Hepatic stellate cell (primary cell): ENCODE measurements at places on chromosomes 1 and 21.
A peak's percentile ranks its signal among the peaks of the same experiment; 100 is the strongest.

- DNase-seq, result no peak
Observed at GRCh38 chr1:64986903-64987871, 20.8 kb upstream of the JAK1 start.

DNA sequence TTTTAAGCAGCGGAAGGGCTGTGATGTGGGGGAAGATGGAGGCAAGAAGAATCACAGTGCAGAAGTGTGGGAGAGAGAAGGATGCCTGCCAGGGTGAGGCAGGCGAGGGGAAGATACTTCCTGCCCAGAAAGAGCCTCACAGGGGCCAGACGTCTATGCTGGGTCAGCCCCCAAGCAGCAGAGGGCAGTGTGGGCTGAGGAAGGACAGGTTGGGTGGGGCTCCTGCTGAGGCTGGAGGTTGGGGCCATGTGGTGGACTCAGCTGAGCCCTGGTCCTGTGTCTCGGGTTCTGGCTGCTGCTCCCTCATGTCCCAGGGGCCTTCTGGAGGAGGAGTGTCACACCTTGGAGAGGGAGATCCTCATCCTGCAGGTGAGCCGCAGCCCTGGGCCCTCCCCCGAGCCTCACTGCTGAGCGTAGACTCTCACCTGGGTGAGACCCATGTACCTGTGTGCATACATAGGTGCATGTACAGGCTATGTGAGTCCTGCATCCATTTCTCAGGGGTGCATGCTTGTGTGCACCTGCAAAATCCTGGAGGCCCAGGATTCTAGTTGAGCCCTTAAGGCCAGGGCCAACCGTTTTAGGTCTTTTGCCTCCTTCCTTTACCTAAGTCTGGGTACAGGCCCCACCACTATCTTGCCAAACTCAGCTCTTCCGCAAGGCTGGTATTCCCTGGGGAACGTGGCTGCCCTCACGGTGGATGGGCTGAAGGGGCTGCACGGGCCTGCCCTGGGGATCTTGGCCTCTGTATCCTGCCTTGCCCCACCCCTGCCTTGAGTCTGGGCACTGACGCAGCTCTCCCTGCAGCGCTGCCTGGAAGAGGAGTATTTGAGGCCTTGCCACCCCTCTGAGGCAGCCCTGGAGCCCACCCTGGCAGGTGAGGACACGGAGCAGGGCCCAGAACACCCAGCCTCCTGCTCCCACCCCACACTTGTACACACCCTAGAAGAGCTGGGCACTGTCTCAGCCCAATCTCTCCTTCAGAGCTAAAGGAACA is 3.7 kb downstream of the CCDC24 start:
- peak; percentile 52 for DNase-seq

DNA sequence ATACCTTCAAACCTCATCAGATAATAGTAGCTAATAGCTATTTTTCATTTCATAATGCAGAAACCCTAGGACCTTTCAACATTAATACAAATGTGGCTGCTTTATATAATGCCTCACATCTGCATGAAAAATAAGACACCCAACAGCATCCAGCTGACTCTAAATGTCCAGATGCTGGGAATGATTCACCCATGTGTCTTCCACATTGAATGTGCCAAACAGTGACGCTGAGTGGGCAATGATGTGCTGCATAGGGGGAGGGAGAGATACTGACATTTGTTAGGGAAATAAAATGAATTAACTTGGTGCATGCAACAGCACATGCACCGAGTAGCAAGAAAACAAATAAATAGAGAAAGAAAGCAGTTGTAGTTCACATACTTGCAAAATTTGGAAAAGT is 199.3 kb downstream of the DSCAM start:
- no peak for DNase-seq

DNA sequence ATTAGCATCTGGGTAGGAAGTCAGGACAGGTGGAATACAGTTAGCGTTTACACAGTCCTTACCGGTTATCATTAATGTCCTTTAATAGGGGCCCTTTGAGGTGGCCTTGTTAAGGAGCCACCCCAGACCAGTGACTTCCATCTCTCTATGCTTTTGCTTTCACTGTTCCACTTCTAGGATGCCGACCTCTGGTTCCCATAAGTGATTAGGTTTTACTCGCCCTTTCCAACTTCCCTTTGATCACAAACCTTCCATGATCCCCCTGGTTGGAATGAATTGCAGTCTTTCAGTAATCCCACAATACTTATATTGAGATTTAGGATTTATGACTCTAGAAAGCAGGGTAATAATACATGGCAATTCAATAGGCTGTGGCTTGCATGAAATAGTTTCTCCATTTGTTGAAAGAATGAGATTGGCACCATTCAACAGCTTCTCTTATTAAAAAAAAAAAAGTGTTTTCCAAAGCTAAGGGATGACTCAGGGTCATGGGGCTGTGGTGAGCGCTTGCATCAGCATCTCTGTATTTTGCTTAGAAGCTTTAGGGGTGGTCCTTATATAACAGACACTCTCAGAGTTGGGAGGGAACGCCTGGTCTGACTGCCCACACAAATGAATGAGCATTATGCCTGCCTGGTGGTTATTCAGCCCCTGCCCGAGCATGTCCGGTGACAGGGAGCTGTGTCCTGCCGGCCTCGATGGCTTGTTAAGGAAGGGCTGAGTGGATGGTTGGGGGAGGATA is 110.5 kb downstream of the CNIH3 start:
- peak; percentile 80 for DNase-seq

DNA sequence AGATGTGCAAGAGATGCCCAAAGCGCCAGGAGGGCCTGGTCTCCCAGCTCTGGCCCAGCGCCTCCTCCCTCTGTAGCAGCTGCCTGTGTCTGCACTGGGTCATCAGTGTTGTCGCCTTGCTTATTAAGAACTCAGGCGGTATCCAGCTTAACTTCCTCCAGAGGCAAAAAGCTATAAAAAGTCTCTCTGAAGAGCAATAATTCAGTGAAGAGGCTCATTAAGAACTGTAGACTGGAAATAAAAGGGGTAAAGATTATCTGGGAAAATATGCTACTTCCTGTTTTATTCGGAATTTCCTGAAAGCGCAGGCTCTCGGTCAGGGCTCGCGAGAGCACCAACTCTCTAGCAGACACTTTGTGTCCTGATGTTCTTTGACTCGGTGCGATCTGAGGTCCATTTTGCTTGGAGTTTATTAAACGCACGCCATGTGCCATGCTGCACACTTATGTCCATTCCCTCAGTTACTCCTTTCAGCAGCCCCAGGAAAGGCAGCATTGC is 70.4 kb downstream of the MRPS6 start:
- DNase-seq, result no peak

DNA sequence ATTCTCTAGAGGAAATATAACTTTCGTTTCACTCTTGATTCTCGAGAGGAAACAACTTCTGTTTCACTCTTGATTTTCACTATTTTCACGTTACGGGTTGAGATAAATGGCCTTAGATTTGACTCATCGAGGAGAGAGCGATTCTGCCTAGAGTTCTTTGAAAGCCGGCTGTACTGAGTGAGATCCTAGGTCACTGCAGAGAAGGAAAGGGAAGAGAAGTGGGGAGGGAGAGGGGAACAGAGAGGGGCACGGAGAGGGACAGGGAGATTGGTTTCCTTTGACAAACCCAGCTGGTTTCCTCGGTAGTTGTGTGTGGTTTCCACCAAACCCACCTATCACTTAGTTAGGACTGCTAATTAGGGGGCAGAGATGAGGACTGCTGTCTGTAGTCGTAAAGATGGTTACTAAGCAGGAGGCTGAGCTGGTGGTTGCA is 21.6 kb upstream of the GPR137B start:
- DNase-seq, result no peak

- no peak for DNase-seq
Observed at GRCh38 chr1:47561523-47562007, 123.7 kb downstream of the FOXD2 start.

- DNase-seq, result no peak
Observed at GRCh38 chr1:9240914-9241820, 6.6 kb downstream of the H6PD start.

DNA sequence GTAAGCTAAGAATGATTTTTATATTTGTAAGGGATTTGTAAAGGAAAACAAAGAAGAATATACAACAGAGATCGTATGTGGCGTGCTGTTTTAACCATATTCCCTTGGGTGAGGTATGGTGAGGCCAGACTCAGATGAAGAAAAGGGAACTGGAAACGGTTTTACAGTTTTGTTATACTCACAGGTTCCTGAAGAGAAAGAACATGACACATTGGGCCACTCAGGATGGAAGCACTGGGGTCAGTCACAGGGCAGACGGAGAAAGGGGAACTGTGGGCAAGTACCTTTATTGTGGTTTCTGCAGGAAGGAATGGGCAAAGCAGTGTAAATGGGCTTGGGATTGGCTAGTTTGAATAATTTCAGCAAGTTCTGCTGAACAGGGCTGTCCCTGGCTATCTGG is 177.4 kb downstream of the LBR start:
- no peak for DNase-seq

DNA sequence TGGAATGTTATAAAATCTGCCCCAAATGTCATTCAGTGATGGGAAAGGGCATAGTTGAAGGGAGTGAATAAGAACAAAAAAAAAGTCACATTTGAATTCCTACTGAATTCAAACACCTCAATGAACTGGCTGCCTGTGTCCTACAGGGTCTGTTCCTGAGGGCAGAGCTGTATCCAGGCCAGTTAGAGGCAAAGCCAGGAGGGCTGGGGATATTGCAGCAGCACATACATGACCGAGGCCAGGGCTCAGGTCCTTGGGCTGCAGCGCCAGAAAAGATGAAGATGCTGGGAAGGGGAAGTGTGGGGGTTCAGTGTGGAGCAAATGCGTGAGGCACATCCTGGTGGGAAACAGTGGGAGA is 449.2 kb downstream of the SIPA1L2 start:
- DNase-seq, result no peak

GRCh38 chr1:160579216-160579701 is at the start of gene CD84:
Gene CD84 (minus strand): TSS chr1:160579496. CDS start chr1:160579437, 59 bp downstream.
- no peak for DNase-seq

DNA sequence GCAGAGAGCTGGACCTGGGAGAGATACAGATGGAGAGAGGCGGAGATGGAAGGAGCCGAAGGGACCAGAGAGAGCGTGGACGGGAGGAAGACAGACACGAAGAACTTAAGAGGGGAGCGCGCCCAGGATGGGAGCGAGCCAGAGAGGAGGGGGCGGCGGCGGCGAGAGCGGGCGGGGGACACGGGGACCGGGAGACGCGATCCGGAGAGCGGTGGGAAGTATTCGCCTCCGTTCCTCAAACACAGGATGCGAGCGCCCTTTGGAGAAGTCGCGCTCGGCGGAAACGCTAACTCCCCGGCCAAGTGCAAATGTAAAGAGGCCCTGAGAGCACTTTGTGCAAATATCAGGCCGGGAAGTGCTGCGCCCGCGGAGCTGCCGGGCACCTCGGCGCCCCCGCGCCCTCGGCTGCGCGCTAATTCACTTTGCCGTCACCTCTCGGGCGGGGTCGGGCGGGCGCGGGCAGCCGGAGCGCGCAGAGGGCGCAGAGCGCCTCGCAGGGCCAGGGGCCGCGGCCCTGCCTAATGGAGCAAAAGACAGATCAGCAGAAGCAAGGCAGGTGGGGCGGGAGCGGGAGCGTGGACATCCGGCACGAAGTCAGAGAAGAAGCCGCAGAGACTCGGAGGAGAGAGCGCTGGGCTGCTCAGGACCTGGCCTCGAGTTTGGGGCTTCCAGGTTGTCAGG is 281.2 kb downstream of the RRAGC start:
- no peak for DNase-seq

DNA sequence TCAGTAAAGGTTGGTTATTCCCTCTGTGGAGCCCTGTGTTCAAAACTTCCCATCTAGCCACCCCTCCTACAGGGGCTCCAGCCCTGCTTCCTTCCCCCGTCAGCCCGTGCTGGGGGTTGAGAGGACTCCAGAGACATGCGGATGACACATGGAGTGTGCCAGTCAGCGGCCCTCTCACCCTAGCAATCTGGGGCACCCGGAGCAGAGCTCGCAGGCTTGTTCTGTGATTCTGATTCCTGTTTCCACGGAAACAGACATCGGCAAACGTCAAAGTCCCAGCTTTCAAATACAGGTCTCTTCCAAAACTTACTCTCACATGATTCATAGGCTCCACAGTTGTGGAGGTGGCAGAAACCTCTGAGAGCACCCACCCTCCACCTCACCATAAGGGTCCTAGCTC is 9.8 kb upstream of the SSBP3 start:
- no peak for DNase-seq

- no peak for DNase-seq
Observed at GRCh38 chr21:33198346-33199099, 31.2 kb upstream of the IFNAR2 start.

DNA sequence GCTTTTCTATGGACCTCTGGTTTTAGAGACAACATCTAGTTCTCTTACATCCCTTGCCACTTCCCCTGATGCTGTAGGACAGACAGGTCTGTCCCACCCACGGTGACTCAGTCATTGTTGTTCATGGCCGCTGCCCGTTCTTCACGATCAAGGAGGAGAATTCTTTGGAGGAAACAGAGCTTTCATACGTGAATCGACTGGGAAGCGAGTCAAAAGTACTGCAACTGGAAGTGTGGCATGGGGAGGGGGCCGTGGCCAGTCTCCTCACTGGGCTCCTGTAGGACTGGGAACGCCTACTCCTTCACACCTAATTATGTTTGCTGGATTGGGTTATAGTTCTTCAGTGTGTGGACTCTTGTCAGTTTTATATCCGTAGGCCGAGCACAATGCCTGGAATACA is 4.4 kb upstream of the SLC37A1 start:
- DNase-seq, result no peak

- DNase-seq, result no peak
Observed at GRCh38 chr1:37720231-37721130, 28.2 kb downstream of the CDCA8 start.

DNA sequence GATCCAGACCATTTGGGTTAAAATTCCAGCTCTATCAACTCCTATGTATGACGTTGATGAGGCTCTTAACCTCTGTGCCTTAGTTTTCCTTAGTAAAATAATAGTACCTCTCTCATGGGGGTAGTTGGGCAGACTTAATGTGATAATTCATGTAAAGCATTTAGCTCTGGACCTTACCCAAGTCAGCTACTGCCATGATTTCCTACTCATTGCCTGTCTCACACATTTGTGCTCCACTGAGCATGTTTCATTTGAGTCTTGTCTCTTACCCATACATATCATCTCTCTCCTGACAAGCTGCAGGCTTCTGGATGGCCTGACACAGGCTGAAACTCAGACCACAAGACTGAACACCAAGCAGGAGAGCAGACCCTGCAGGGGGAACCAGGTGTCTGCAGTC is 77.7 kb upstream of the ZBTB40 start:
- no peak for DNase-seq

GRCh38 chr1:30232288-30232899 is 491.0 kb downstream of the MATN1 start:
- DNase-seq, result no peak

DNA sequence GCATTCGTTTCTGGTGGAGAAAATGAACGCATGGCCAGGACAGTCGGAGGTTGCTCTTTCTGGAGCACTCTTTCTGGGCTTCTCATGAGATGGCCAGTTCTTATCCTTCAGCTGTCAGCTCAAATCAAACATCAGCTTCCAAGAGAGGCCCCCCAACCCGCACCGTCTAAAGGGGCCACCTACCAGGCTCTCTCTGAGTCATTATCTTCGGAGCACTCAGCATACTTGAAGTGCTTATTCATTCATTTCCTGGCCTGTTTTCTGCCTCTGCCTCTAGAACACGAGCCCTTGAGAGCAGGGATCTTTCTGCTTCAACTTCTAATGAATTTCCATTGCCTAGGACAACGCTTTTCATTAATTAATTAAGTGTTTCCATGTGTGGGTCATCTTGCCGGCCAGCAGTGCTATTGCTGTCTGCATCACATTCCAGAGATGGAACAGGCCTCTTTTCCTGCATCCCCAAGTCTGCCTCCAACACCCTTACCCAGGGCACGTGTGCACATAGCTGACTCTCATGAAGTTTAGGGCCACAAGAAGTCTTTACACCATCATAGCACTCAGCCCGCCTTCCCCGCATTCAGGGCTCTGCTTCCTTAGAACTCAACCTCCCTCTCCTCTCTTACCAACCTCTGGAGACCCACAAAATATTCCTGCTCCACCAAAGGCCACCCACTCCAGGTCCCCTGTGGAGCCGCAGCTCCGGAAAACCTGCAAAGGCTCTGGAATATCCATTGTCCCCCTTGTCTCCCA is 52.1 kb upstream of the LAPTM5 start:
- DNase-seq, result peak; percentile 82
